Activated T-cell treated with anti-CD3 and anti-CD28 coated beads for 24 hours (primary cell): ENCODE measurements at places on chromosomes 1 and 21.

DNA sequence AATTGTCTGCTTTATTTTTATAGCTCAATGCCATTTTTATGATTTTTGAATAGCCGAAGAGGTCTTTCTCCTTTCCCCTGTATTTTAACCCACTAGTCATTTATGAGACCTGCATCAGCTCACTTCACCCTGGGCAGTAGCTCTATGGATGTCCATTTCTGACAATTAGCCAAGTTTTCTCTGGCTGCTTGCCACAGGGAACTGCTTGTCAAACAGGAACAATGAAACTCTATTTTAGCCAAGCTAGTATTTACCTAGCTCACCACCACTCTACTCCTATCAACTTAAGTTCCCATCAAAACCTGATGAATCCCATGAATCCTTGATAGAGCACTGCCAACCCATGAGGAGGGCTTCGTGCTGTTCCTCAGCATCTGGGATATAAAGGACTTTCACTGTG is 406.7 kb downstream of the RWDD3 start:
- DNase-seq: no peak

- no peak for DNase-seq
These were observed 28.4 kb downstream of the USP48 start for GRCh38 chr1:21754583-21754982.

- no peak for DNase-seq
These were observed 102.9 kb downstream of the FASLG start for GRCh38 chr1:172761581-172762486.

GRCh38 chr1:10973552-10973951 is 38.9 kb upstream of the TARDBP start:
- no peak for DNase-seq

DNA sequence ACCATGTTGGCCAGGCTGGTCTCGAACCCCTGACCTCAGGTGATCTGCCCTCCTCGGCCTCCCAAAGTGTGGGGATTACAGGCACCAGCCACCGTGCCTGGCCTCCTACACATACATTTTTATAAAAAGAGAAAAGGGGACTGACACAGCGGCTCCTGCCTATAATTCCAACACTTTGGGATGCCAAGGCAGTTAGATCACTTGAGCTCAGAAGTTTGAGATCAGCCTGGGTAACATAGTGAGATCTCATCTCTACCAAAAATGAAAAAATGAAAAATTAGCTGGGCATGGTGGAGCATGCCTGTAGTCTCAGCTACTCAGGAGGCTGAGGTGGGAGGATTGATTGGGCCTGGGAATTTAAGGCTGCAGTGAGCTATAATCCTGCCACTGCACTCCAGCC is 23.4 kb downstream of the ZNF281 start:
- DNase-seq: no peak

- DNase-seq: no peak
These were observed 4.6 kb downstream of the COL18A1 start for GRCh38 chr21:45409466-45410150.

DNA sequence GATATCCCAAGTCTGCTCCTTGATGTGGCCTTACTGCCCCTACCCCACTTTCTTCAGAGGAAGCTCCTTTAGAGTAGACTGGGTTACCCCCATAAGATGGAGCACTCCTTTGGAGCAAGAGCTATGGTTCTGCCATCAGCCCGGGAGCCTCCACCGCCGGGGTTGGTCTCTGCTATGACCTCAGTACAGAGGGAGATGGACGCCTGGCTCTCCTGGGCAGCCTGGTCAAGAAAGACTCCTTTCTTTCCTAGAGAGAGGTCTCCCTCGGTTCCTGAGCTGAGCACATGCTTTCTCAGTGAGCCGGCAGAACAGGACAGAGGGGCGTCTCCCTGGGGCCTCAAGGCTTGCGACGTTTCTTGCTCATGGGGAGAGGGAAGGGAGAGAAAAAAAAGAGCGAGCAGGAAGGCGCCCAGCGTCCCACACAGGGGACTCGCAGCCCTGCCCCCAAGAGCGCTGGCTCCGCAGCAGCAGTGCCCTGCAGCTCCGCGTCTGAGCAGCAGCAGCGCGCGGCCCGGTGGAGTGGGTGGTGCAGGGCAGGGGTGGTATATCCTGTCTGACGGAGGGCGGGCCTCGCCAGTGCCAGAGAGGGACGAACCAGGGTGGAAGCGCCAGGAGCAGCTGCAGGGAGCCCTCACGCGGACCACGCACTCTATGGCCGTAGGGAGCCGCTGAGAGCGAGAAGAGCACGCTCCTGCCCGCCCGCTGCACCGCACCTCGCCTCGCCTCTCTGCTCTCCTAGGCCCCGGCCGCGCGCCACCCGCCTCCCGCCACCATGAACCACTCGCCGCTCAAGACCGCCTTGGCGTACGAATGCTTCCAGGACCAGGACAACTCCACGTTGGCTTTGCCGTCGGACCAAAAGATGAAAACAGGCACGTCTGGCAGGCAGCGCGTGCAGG is at the start of gene PKP1:
TSS of gene PKP1 (plus strand) at position 576 of the 899 bp plus-strand sequence. CDS start at position 773, 197 bp downstream.
- DNase-seq: peak; percentile 1

- no peak for DNase-seq
These were observed 45.4 kb downstream of the AGPAT3 start for GRCh38 chr21:43910460-43910859.

DNA sequence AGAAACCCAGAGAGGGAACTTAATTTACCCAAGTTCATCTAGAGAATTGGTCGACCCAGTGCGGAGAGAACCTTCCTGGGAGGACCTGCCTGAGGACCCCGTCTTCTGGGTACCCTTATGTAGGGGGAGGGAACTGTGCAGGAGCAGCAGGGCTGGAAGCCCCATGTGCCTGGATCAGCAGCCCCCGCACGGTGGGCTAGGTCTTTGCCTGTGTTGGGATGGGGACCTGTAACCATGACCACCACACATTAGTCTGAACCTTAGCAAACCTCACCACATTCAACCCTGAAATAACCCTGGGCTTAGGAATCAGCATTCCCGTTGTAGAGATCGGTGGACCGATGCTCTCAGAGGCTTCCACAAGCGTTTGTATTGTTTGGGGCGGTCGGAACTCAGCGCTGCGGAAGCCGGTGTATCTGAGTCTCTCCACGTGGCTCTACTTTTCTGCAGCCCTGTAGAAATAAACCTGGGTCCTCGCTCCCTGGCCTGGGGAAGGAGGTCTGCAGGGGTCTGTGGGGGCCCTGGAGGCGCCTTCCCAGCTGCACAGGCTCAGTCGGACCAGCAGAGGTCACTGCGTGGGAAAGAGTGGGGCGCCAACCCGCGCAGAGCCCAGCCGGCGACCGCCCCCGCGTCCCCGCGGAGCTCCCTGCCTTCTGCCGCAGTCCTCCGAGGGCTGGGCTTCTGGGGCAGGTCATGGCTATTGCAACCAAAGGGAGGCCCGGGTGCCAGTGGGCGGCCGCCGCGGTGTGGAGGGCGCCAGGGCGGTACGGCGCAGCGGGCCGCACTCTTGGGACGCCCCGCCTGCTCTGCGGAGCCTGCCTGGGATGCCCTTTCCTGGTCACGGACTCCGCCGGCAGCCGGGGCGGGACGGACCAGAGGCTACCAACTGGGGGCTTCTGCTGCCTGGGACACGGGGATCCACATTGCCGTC is 36.2 kb upstream of the KCNA10 start:
- peak; percentile 36 for DNase-seq

- DNase-seq: no peak
These were observed 51.0 kb downstream of the ECE1 start for GRCh38 chr1:21239221-21239620.

DNA sequence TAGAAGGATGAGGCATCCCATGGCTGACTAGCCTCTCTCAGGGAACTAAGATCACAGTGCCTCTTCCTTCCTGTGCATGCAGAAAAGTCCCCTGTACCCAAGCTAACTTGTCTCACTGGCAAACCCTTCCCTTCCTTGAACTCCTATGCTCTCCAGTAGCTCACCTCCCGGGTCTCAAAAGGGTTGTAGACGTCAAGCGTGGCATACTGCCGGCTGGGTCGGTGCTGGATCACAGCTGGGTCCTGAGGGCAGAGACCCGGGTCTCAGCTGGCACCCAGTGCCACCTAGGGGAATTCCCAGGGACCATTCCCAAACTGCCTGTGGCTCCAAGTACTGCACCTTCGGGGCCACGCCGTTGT is 688 bp downstream of the SCAMP3 start:
- DNase-seq: no peak

- DNase-seq: no peak
These were observed 49.4 kb upstream of the FASLG start for GRCh38 chr1:172609528-172609927.

GRCh38 chr1:216929870-216930582 is 206.8 kb upstream of the ESRRG start:
- DNase-seq: no peak

DNA sequence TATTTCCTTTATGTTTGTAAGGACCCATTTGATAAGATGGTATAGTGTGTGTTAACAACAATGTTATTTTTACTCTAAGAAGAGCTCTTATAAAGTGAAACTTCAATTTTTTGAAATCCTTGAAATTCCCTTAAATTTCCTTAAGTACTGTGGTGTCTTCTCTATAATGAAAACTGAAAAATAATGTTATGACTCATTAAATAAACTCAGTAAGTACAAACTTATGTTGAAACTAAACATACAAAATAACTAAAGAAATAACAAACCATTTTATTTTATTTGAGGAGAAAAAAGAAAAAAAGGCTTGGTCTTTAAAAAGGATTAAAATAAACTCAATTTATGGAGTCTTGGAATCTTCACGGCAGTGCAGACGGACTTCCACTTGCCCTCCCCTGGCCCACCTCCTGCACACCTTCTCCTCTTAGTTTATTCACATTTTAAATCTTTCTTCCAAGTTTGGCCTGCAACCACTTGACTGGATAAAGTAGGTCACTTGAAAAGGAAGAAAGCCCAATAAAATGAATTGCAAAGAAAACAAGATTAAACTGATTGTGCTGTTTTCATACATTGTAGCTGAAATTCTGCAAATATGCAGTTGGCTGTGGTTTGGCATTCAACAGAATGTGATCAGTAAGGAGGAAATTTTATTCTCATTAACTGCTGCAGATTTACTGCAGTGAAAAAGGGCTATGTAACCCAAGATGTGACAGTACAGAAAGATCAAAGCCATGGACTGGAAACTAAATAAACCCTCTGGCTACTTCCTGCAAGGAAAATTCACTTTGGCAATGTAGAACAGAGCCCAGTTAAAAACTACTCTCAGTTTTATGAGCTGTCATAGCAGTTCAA is 48.5 kb upstream of the SCYL3 start:
- DNase-seq: no peak

- DNase-seq: no peak
These were observed 275.9 kb downstream of the LRRC40 start for GRCh38 chr1:69929308-69930057.

- no peak for DNase-seq
These were observed 106.4 kb upstream of the BCL9 start for GRCh38 chr1:147434921-147435320.

DNA sequence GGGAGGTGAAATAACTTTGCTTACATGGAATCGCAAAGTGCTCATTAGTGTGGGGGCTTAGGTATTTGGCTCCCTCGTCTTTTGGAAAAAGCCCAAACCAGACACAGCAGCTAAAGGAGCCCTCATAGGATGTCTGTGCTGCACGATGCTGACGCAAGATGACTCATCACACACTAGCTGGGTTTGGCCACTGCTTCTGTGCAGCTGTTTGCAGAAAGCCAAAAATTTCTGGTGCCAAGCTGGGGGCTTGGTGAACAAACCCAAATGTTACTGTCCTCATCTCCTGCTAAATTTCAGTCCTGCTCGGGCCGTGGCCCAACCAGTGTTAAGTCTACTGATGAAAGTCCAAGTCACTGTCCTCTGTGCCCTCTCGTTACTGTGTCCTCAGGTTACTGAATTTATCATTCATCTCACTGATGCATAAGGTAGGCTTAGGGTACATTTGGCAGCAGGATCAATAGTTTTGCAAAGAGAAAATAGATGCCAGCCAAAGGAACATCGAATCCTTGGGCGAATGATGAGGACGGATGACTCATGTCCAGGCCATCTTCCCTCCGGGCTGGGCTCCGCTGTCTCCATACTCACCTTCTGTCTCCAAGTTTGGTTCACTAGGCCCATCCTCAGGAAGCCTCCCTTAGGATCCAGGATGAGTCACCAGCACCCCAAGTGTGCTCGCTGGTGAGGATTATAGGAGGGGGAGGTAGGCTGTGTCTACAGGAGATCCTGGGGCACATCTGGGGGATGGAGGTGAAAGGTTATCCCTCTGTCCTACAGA is 177.7 kb downstream of the ADSS2 start:
- no peak for DNase-seq

GRCh38 chr1:244234009-244234643 is 183.0 kb downstream of the ZBTB18 start:
- DNase-seq: no peak

GRCh38 chr1:248905662-248906008 is 400 bp upstream of the PGBD2 start:
- no peak for DNase-seq

DNA sequence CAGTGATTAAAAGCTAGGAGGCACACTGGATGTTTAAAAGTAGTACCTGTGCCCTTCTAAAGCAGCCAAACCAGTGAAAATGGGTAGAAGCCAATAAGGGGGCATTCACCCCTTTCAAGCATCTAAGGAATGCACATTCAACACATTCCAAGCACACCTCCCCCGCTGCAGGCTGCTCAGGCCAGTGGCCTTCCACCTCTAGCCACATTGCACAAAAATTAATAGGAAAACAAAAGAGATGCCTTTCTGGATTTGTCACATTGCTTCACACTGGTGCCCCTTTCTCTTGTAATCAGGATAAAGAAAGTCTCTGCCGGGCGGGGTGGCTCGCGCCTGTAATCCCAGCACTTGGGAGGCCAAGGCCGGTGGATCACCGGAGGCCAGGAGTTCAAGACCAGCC is 834.0 kb downstream of the USP25 start:
- DNase-seq: no peak

DNA sequence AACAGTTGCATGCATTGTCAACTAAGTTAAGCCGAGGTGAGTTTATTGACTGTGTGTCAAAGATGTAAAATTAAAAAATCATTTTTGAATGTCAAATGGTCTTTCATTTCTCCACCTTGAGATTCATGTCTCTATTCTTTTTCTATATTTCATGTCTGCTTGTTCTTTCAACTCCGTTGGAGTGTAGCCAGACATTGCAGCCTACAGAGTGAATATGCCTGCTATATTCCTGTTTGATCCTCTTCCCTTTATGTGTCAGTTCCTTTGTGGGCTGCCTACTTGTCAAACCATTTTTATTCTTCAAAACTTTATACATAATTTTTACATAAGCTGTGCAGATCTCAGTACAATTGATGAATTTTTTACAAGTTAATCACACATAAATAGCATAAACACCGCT is 1325.8 kb upstream of the PRMT6 start:
- no peak for DNase-seq

DNA sequence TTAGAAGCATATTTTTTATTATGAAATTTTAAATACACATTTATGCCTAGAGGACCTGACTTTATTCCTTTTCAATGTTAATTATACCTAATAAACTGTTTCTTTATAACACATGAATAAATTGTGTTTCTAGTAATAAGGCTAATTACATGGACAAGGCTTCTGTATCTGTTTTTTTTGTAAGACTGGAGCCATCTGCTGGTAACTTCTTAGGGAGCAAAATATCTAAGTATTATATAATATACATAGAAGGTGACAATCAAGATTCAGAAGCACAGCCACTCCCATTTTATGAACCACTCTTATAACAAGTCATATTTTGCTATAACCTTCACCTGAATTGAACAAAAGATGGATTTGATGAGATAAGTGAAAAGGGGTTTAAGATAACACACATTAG is 84.2 kb downstream of the LBR start:
- no peak for DNase-seq
